ENCODE measurements at places on chromosomes 2 and 18.
A peak's percentile ranks its signal among the peaks of the same experiment; 100 is the strongest.

DNA sequence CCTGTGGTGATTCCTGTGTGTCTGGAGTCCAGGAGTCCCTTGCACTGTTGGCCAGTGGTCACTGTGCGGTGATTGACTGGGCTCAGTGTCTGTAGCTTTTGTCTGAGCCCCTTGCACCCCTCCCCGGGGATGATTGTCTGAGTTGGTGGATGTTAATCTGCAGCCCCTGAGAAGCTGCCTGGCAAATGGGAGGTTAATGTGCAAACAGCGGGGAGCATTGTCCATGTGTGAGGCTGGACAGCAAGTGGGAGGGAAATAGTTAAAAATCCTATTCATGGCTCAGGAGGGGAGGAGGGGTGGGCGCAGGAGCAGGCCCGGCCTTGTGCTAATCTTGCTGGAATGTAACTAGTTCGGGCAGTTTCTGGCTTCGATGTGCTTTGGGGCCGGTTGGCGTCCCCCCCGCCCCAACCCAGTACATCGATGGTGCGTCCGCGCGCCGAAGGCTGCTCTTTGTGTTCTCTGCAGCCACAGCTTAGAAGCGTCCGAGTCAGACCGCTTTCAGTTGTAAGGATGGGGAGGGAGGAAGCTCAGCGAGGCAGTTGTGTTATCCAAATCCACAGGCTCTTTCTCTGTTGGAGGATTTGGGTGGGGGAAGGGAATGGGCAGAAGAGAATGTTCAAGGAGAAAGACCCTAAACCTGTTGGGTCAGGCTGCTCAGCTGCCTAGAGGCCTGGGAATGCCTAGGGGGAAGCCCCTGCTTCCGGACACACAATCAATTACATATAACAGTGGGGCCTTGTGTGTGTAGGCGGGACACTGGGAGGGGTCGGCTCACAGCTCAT, 71.8 kb downstream of the TGOLN2 start:
- DNase-seq: no peak

GRCh38 chr2:102096103-102096502, 46.4 kb upstream of the IL1R1 start:
- no peak for DNase-seq

- peak; percentile 23 for DNase-seq
These were observed 132.8 kb downstream of the TPO start for GRCh38 chr2:1546023-1546591.

- no peak for DNase-seq
These were observed 1.3 kb downstream of the ARHGEF4 start for GRCh38 chr2:130837811-130838565.

- DNase-seq: peak; percentile 65
These were observed 492.4 kb downstream of the PLCL1 start for GRCh38 chr2:198296665-198297308.

DNA sequence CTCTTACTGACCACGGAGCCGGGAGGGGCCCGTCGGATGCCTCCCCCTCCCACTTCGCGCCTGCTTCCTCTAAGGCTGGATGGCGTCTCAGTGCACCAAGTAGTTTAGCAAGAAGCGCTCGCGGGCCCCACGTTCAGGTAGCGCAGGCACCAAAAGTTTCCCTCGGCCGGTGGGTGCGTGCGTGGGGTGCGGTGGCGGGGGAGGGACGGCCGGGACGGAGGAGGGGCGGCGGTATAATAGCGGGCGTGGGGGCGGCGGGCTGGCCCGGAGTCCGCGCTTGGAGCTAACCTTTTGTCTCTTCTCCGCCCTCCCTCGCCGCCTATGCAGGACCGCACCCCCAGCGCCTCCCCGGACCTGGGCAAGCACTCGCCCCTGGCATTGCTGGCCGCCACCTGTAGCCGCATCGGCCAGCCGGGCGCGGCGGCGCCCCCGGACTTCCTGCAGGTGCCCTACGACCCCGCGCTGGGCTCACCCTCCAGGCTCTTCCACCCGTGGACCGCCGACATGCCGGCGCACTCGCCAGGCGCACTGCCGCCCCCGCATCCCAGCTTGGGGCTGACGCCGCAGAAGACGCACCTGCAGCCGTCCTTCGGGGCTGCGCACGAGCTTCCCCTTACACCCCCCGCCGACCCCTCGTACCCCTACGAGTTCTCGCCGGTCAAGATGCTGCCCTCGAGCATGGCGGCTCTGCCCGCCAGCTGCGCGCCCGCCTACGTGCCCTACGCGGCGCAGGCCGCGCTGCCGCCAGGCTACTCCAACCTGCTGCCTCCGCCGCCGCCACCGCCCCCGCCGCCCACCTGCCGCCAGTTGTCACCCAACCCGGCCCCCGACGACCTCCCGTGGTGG, 1.0 kb downstream of the SP5 start:
- DNase-seq: no peak

DNA sequence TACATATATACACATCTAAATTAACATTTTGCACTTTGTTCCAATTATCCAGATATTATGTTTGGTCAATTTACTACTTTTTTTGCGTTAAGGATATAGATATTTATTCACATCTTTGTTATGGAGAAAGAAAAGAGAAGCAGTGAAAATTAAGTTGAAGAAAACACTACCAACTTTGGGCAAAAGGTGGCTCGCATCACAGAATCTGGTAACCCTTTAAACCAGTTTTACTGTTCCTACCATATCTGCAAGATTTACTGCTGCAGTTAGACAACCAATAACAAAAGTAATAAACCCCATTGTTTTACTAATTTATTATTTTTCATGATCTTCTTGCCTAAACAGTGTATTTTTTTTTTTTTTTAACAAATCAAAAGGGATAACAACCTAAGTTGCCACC, 53.6 kb downstream of the SMAD2 start:
- no peak for DNase-seq

DNA sequence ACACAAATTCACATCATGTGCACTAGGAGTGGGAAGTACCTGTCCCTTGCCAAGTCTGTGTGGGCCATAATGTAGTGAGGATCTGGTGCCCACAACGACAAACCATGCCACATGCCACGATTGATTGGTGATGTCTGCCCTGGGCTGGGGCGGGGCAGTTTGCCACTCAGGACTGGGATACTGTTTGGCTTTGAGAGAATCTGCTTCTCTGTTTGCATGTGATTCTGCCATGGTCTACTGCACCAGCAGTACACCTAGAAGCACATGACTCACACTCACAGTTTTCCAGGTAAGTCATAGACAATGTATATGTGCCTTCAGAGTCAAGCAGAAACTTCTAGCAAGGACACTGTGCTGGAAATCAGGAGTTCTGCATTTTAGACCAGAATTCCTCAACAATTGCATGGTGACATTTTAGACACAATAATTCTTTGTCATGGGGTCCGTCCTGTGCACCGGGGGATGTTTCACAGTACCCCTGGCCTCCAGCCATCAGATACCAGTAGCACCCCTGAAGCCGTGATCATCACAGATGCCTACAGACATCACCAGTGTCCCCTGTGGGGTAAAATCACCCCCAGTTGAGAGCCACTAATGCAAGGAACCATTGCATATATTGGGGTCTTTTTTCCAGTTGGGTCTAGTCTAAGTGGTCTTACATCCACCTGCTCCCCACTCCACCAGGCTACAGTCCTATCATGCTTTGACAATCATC, 278.3 kb downstream of the EIPR1 start:
- DNase-seq: no peak

DNA sequence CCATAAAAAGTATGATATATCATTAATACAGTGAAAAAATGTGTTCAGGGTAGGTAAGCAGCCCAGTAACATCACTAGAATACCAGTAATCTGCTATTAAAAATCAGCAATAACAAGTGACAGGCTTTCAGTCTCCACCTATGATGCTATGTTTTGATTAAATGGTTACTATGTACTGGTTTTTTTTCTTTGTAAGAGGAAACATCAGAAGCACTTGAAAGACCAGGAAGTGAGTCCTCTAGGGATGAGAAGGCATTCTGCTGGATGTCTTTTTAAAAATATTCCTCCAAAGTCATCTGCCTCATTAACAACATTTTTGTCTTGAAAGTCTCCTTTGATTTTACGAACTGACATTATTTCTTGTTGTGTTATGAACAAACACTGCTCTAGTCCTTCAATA, 136.0 kb upstream of the FAM98A start:
- no peak for DNase-seq

DNA sequence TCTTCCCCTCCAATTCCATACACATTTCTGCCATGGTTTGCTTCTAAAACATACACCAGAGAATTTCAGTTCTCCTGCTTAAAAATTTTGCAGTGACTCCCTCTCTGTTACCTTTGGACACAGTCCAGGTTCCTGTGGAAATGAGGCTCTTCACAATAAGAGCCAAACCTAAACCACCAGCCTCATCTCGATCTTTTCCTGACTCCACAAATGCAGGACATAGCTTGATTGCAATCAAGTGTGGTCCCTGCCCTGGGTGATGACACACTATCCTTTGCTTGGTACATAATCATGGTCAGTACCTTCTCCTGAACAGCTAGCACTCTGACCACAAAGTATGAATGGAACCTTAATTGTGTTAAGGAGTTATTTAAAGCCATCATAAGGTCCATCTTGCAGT, 134.9 kb upstream of the CHAC2 start:
- DNase-seq: no peak

GRCh38 chr2:62447411-62447810, 58.6 kb downstream of the TMEM17 start:
- no peak for DNase-seq

DNA sequence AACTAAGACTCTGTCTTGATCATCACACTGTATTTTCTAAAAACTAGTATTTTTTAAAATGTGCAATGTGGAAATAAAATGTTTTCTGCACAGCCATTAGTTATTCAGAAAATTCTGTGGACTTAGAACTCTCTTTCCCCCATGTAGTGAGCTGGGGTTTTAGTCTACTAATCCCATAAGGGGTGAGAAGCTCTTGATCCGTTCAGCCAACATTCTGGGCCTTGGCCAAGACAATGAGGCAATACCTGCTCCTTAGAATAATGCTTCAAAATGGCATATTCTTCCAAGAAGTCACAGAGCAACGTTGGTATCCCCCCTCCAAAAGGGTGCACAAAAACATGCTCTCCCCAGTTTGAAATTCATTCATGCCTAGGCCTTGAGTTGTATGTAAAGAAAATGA, 4.0 kb downstream of the REEP1 start:
- DNase-seq: no peak

- peak; percentile 69 for DNase-seq
These were observed 87.6 kb downstream of the ALPK2 start for GRCh38 chr18:58541146-58541788.

GRCh38 chr2:156157670-156158069, 174.9 kb downstream of the NR4A2 start:
- DNase-seq: no peak

DNA sequence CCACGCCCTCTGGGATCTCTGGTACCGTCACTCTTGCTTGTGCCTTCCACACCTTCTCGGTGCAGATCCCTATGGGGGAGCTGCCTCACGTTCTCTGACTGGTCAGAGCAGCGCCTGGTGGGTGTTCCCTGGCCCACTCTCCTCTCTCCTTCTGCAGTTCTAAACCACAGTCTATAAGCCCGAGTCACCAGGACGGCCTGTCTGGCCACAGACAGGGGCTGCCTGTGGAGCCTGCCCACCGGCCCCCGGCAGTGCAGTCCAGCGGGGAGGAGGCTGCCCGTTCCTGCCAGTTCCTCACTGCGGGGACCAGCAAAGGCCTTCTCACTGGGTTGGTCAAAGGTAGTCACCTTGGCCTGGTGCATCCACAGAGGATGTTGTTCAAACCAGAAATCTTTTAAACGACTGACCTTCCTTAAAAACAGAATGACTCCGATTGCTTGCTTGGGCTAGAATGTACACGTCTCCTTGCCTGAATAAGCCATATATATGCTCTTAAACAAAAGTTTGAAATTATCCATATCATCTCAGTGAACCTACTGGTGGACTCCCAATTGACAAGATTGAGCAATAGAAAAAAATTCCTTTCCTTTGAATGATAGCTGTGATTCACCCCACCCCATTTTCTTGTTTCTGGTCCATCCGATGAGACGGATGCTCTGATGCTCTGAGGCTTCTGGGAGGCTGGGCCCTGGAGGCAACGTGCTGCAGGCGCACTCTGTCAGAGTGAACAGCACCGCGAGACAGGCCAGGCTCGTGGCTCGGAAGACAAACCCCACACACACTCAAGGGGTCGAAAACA, 61.2 kb downstream of the RALBP1 start:
- DNase-seq: no peak
